KBM-7 (cell line): ENCODE measurements at places on chromosomes 5 and 9.

GRCh38 chr9:17987189-17987588 is 408.3 kb downstream of the SH3GL2 start:
- DNase-seq: no peak

- DNase-seq: peak; percentile 83
Observed at GRCh38 chr9:132879457-132880323, 992 bp downstream of the SPACA9 start.

DNA sequence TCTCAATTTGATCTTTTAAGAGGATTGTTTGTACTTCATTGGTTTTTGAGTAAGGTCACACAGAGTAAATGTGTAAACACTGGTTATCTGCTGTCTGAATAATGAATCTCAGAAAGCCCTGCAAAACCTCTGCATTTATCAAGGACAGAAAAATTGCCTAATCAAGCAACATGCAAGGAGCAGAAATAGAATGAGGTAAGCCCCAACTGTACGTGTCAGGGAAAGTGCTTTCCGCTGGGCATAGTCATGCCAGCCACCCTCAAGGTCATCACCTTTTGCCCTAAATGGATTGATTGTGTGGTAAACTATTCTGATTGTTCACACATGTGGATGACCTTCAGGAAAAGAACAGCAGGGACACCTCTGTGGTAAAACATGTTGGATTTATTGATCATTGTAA is 376.9 kb upstream of the KCNN2 start:
- no peak for DNase-seq

- DNase-seq: no peak
Observed at GRCh38 chr9:25709941-25710340, 31.7 kb upstream of the TUSC1 start.

DNA sequence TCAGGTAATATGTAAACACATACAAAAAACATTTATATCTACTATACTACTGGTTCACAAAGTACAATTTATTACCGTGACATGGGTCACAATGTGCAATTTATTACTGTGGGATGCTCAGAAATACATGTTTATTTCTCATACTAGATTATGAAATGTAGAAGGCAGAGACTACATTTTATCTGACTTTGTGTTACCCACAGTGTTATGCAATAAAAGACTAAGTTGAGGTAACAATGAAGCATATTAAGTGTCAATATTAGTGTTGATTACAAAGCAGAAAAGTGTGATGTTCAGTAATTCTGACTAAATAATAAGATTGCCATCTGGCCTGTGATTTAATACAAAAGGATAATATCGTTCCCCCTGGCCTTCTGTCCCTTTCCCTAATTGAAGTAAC is 42.4 kb downstream of the CPLANE1 start:
- DNase-seq: no peak

GRCh38 chr9:73173557-73174329 is 22.1 kb downstream of the ANXA1 start:
- DNase-seq: no peak

DNA sequence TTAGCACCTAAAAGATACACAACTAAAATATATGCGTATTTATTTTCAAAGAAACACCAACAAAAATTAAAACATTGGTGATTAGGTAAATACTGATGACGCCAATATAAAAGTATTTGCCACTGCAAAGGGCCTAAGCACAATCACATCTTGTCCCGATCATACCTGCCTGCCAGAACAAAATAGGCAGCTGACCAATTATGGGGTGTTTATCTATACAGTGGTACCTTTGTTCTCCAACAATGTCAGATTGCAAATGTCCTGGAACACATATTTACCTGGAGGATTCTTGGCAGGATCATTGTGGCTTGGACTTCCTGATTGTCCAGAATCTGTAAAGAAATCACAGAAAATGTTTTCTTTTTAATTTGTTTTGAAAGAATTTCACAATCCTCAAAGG is 134.5 kb downstream of the NFIB start:
- DNase-seq: no peak

DNA sequence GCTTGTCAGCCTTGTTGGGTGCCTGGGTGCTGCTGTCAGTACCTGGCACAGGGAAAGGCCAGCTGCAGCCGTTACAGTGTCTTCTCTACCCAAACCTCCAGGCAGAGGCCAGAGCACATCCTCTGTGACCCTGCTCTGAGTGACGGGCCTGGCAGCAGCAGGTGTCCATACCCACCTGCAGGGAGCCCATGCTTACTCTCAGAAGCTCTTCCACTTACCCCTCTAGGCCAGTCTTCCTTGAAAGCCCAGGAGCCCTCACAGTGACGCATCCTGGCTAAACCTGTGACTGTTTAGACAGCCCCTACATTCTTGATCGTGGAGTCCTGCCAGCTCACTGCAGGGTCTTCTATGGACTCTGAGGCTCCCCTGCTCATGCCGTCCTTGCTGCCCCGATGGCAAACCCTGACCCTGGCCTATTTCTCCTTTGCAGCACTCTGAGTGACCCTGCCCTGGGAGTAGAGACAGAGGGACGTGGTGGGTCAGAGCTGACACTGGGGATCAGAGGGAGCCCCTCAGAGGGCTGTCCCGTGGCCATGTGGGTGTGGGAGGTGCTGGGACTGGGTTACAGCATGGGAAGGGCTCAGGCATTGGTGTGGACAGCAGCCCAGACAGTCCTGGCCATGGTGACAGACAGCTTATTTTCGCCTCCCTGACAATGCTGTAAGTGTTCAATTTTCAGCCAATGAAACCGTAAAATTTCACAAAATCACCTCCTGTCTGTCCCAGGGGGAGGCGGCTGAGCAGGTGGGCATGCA is 67.6 kb upstream of the RNF130 start:
- no peak for DNase-seq

DNA sequence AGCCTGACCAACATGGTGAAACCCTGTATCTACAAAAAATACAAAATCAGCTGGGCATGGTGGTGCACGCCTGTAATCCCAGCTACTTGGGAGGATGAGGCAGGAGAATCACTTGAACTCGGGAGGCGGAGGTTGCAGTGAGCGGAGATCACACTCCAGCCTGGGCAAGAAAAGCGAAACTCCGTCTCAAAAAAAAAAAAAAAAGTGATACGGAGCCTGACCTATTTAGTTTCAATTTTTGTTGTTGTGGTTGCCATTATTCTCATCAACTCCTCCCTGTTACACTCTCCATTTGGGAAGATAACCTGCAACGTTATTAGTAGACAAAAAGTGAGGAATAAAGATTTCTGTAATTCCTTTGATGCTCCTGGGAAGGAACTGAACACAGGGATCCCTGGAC is 1.3 kb downstream of the STOM start:
- DNase-seq: no peak

GRCh38 chr9:15714746-15715145 is 161.9 kb downstream of the CCDC171 start:
- DNase-seq: no peak

GRCh38 chr9:110842169-110842568 is 173.6 kb downstream of the MUSK start:
- DNase-seq: no peak

- DNase-seq: no peak
Observed at GRCh38 chr9:132948482-132949050, 4.2 kb upstream of the TSC1 start.

- DNase-seq: no peak
Observed at GRCh38 chr9:133307301-133307700, 28.7 kb downstream of the SURF6 start.

- DNase-seq: no peak
Observed at GRCh38 chr9:18429070-18429469, 44.9 kb upstream of the ADAMTSL1 start.

- no peak for DNase-seq
Observed at GRCh38 chr5:133869519-133870335, 98.7 kb downstream of the C5orf15 start.

DNA sequence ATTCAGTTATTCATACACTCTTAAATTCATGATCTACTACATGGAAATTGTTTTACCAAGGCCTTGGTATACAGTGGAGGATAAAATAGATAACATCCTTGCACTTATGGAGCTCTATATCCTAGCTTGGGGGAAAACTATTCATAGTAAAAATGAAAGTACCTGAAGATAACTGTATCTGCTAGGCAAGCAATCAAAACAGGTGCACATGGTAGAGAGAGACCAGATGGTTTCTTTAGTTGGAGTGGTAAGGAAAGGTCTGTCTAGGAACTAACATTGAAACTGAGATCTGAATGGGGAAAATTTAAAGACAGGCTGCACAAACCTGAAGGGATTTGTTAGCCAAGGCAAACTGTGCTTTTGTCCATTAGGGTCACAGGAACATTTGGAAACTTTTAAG is 11.1 kb upstream of the SLCO4C1 start:
- DNase-seq: no peak

GRCh38 chr5:116881921-116882531 is 307.4 kb upstream of the SEMA6A start:
- DNase-seq: no peak

DNA sequence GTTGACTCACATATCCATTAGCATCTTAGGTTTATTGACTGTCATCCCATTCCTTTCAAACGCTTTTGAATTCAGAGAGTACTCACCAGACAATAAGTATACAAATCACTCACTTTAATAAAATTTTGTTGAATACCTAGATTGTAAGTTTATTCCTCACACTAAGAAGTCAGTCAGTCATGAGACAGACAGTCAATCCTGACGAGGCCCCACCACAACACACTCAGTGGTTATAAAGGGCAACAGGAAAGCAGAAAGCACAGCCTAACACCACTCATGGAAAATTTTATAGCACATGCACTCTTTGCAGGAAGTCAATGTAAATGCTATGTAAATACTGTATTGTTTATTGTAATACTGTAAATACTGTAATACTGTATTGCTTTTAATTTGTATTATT is 176.3 kb upstream of the PTGER4 start:
- DNase-seq: no peak

- no peak for DNase-seq
Observed at GRCh38 chr9:97704345-97704677, 7.2 kb upstream of the XPA start.

DNA sequence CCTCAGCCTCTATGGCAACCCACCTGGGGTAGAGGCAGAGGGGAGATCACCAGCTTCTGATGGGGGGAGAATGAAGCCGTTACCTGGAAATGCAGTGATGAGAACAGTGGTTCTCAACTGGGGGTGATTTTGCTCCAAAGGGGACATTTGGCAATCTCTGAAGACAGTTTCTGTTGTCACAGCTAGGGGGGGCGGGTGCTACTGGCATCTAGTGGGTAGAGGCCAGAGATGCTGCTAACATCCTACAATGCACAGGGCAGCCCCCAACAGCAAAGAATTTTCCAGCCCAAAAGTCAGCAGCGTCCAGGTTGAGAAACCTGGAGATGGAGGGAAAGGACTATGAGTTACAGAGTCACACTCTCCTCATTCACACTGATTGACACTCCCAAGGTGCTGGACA is 84.5 kb downstream of the FGF1 start:
- no peak for DNase-seq

GRCh38 chr5:167269146-167269545 is 1022.3 kb upstream of the WWC1 start:
- no peak for DNase-seq

GRCh38 chr9:79104951-79105350 is 466.8 kb upstream of the TLE4 start:
- no peak for DNase-seq

DNA sequence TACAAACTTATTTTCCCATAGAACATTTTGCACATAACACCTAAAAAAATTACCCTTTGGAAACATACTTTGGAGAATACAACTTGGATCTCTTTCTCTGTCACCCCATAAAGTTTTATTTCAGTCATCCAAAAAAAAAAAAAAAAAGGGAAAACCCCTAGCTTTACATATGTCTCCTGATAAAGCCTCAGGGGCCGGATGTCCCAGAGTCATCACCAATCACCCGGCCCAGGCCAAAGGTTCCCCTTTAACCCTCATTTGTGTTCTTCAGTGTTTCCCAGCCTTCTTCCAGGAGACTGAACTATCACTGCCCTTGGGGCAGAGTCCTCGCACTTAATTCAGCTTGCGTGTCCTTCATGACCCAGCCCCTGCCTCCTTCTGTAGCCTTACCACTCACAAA is 28.8 kb downstream of the ANXA6 start:
- DNase-seq: no peak

- no peak for DNase-seq
Observed at GRCh38 chr5:83011985-83012384, 65.2 kb downstream of the TMEM167A start.
